ENCODE measurements at places on chromosomes 2 and 18.

DNA sequence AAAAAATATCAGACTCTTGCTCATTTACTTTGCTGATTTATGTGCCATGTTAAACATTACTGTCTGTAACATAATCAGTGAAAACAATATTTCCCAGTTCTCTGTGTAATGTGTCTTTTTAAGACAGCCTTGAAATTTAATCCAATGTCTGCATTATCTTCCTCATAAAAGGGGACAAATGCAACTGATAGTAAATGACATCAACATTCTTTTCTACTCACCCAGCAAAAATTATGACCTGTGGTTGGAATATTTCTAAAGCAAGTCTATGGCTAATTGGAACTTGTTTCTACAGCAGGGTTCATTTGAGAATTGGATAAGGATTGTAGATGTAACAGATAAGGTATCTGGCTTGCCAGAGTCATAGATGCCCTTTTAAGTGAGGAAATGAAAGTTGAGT is 34.8 kb downstream of the C1D start:
- no peak for DNase-seq

DNA sequence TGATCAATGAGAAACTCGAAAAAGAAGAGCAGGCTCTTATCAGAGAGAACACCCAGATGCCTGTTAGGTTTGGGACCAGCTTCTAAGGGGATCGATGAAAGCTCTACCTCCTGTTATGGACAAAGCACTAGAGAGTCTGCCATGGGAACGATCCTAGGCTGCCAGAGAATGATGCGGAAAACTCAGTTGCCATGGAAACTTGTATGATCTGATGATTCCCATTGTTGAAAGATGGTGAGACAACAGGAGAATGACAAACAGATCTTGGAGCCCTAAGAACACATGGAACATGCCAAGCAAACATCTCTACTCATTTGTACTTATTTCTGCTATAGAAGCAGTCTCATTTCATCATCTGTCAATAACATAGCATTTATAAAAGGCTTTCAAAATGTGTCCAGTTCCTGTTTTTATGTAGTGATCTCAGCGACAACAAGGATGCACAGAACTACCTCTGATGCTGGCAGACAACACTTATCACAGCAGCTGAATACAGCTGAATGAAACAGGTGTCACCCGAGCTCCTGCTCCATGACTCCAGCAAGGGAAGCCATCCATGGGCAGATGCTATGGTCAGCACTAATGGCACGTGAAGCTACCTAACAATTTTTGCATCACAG is 59.6 kb downstream of the NCKAP5 start:
- no peak for DNase-seq

GRCh38 chr2:210167227-210167626 is 4.0 kb downstream of the KANSL1L start:
- DNase-seq, result no peak

DNA sequence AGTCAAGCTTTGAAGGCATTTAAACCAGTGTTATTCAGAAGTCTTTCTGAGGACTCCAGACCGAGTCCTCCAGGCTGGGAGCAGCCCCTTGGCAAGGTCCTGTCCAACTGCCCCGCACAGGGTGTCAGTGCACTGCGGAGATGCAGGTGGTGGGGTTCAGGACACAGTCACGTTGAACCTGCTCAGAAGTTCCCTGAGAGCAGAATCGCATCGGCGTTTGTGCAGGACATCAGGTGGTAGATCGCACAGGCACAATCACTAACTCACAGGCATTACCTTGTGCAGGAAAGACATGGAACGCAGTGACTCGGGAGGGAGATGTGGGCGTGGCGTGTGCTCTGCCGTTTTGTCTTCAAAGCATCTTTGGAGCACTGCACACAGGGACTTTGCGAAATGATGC is 10.4 kb downstream of the COPS9 start:
- no peak for DNase-seq

DNA sequence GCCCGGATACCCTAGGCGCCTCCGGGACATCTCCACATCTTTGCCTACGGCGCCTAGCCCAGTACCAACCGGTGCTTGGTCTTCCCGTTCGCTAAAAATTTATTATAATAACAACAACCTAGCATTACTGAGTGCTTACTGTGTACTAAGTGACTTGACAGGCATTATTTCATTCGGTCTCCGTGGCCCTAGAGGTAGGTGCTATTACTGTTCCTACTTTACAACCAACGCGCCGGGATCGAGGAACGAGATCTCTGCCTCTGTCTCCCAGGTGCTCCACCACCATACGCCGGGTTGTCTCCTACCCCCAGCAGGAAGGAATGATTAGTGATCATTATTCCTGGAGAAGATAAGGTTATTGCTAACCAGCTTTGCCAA is 657 bp upstream of the BIN1 start:
- no peak for DNase-seq

DNA sequence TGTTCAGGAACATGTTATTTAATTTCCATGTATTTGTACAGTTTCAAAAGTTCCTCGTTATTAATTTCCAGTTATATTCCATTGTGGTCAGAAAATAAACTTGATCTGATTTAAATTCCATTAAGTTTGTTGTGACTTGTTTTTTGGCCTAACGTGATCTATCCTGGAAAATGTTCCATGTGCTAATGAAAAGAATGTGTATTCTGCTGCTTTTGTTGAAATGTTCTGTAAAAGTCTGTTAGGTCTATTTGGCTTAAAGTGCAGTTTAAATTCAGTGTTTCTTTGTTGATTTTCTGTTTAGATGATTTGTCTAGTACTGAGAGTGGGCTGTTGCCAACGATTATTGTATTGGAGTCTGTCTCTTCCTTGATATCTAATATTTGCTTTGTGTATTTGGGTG is 148.0 kb downstream of the UBR3 start:
- no peak for DNase-seq

DNA sequence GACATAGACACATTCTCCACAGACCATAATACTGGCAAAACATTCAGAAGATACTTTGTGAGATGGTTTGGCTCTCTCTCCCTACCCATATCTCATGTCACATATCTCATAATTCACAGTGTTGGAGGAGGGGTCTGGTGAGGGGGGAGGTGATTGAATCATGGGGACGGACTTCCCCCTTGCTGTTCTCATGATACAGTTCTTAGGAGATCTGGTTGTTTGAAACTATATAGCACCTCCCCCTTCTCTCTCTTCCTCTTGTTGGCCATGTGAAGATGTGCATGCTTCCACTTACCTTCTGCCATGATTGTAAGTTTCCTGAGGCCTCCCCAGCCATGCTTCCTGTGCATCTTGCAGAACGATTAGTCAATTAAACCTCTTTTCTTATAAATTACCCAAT is 61.1 kb downstream of the HK2 start:
- DNase-seq, result no peak

GRCh38 chr2:16084274-16084673 is 143.9 kb downstream of the MYCN start:
- DNase-seq, result no peak

DNA sequence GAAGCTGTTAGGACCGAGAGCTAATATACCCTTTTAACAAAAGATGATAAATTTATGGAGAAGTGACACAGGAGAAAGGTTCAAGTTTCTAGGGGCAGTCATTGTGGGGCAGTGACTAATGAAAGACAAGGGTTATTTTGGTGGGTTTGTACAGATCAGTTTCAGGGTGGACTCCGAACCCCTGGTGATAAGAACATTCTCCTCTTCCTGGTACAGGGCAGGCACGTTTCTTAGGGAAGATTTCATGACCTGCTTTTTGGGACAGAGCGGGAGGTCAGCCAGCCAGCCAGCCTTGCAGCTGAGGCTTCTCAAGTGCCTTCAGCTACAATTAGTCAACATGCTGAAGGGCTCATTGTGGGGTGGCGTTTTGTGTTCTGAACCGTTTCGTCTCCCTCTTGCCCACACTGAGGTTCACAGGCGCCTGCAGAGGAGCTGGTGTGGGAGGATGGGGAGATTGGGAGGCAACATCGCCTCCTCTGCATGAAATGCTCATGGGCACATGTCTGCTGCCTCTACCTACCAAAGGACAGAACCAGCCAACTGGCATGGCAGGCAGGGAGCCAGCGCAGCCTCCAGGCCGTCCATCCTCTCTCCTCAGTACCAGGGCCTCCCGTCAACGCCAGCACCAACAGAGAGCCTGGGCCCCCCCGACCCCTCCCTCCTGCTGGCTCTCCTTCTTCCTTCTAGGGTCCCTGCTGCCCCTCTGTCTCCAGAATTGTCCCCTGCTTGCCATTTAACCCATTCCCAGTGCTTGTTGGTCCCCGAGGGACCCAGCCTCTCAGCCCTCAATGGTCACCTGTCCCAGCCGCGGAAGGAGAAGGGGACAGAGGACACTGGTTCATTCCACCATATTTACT is 9.6 kb downstream of the CHMP1B start:
- DNase-seq, result no peak

DNA sequence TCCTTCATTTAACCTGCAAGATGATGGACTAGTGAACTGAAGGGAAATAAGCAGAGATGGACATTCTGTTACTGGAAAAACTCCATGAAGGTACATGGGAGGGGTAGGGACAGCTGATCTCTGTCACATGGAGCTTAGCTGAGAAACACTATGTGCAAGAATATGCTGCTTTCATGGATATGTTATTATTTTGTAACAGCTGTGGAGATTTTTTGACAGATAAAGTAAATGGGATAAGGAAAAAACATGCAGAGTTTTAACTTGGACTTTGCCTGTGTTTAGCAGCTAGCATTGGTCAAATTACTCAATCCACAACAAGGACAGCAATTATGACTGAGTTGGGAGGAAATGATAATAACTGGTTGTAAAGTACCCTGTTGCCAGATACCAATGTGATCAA is 28.7 kb upstream of the HNRNPA3 start:
- no peak for DNase-seq

DNA sequence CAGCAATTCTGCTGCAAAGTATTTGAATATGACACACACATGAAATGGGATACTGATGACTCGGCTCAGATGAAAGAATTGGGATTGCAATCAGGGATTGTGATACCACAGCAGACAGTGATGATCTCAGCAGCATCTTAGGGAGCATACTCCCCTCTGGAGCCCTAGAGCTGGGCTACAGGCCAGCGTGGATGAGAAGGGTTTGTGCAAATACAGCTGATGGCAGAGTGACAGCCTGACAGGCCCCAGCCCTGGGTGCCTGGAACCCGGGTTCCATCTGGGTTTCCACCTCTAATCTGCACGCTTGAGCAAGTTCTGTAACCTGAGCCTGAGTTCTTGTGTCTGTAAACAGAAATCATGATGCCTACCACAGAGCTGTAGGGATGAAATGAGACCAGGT is 418.0 kb downstream of the LRATD1 start:
- DNase-seq, result no peak

All from activated T-cell treated with anti-CD3 and anti-CD28 coated beads for 1 hour (primary cell).